Activated CD4-positive, alpha-beta T cell treated with anti-CD3 and anti-CD28 coated beads, Interleukin-2, amount 50 U/mL, for 4 hours (primary cell): ENCODE measurements at places on chromosomes 1 and 21.

- DNase-seq: no peak
Observed at GRCh38 chr21:18917622-18918021, 514.0 kb upstream of the TMPRSS15 start.

DNA sequence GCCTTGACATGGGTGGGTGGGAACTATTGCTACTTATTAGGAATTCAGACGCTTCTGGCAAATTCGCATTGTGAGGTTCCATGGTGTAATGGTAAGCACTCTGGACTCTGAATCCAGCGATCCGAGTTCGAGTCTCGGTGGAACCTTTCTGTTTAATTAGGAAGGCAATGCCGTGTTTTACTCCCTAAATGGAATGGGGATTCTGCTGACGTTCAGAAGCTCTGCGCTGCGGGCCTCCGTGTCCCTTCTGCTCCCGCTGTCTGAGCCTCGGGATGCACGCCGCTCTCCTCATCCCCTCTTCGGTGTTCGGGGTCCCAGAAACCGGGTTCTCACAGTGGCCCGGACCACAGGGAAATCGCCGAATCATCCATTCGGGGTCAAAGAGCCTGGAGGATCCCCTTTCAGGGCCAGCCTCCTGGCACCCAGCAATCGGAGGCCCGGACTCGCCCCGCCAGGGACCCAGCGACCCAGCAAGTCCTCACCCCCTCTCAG is 280.3 kb downstream of the FAM72C start:
- DNase-seq: no peak

- DNase-seq: no peak
Observed at GRCh38 chr1:109910963-109911798, 532 bp downstream of the CSF1 start.

GRCh38 chr21:34073749-34074282 is 438 bp downstream of the MRPS6 start:
- DNase-seq: peak; percentile 25

DNA sequence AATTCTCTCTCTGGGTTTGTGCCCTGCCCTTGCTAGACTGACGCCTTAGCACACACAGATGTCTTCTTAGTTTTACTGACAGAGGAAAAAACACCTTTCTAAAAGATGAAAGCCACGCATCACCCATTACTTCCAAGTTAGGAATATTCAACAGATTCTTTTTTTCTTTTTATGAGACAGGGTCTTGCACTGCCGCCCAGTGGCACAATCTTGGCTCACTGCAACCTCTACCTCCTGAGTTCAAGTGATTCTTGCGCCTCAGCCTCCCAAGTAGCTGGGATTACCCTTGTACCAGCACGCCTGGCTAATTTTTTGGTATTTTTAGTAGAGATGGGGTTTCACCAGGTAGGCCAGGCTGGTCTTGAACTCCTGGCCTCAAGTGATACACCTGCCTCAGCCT is 169.2 kb downstream of the APP start:
- DNase-seq: no peak

DNA sequence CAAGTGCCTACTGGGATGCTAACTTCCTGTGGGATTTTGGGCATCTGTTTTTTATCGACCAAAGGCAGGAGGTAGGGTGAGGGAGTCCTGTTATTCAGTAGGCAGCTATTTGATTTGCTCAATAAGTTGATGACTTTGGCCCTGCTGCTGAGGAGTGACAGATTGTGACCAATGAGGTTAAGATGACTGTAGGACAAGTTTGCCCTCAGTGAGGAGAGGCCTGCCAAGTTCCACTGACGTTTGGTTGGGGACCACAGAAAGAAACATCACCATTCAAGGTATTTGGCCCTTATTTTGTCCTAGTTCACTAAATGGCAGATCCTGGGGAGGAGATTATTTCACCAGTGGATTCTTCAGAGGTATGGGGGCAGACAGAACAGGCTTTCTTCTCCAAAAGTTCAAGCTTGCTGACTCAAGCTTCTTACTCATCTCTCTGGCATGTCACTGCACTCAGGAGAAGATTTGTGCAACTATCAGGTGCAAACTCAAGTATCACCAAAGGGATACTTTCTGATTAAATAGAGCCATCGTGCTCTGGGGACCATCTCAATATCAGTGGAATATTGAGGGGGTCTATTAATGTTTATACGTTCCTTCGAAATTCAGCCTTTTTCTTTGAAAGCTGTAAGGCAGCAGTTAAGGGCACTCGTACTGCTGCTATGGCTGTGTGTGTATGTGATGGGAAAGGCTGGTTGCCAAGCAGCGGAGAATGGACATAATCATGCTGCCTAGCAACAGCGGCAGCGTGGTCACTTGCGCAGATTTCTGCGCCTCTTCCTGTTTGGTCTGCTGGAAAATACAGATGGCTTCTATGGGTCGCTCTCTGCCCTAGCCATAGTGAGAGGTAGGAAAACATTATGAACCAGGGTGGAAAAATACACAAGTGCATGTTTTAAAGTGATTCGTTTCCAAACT is 78.7 kb downstream of the PBX1 start:
- no peak for DNase-seq

- DNase-seq: no peak
Observed at GRCh38 chr1:7538849-7539768, 232.0 kb upstream of the VAMP3 start.

GRCh38 chr1:152969036-152969435 is 1.4 kb upstream of the SPRR4 start:
- DNase-seq: no peak

- no peak for DNase-seq
Observed at GRCh38 chr1:220421508-220421907, 106.4 kb upstream of the MARK1 start.

DNA sequence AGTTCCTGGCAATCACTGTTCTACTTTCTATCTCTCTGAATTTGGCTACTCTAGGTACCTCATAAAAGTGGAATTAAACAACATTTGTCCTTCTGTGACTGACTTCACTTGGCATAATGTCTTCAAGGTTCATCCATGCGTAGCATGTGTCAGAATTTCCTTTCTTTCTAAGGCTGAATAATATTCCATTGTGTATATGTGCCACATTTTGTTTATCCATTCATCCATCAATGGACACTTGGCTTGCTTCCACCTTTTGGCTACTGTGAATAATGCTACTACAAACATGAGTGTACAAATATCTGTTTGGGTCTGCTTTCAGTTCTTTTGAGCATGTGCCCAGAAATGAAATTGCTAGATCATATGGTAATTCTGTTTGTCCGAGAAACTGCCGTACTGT is 14.7 kb downstream of the CACHD1 start:
- DNase-seq: no peak

GRCh38 chr1:222928212-222928611 is 113.4 kb downstream of the DISP1 start:
- DNase-seq: no peak

- DNase-seq: no peak
Observed at GRCh38 chr1:195071461-195071860, 1536.8 kb downstream of the KCNT2 start.

- no peak for DNase-seq
Observed at GRCh38 chr21:46094401-46095082, 3.4 kb upstream of the COL6A2 start.

DNA sequence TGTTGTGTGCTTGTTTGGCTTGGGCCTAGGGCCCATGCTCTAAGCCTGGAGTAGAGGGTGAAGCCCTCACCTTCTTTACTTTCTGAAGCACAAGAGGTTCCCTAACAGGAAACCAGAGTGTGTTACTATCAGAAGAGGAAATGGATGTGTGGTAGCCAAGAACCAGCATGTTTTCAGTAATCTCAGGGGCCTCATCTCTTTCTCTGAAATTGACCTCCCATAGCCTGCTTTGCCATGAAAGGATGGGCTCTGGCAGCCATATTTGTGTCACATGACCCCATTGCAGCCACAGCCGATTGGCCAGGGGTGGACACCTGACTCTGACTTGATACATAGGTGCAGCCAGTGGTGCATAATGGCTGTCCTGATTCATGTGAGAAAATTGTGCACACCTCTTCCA is 18.6 kb downstream of the A3GALT2 start:
- no peak for DNase-seq

- peak; percentile 22 for DNase-seq
Observed at GRCh38 chr21:42413500-42413899, 9.8 kb downstream of the UBASH3A start.
